NCI-H2171 (cell line): ENCODE measurements at places on chromosomes 16 and 17.

DNA sequence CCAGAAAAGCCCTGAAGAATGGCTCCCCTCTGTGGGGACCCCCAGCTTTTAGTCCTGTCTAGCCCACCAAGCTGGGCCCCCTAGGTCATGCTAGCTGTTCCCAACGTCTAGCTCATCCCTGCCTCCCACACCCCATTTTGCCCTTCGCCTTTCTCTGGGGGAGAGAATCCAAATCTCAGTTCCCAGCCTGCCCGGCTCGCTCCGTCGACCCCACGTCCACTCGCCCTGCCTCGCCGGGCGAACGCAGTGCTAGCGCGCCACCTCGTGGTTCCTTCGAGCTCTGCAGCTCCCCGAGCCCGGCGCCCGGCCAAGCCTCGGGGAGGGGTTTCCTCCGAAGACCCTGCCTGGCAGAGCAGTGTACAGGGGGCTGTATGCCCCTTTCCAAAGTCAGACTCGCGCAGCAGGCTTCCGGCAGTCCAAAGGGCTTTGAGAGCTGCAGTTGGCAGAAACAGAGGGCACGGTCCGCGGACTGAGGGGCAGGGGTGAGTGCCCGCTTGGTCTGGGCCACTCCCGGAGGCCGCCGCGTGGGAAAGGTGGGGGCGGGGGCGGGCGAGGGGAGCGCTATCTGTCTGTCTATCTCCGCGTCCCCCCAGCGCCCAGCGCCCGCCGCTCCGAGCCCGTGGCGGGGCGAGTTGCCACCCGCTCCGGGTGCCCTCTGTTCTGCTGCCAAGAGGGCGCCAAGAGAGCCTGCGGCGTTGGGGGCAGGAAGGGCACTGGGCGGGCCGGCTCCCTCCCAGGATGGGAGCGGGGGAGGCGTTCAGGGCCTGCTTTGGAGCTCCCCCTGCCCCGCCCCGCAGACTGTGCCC is 1.7 kb upstream of the DLX3 start:
- DNase-seq, result peak; percentile 64

GRCh38 chr17:19590451-19590850 is 56.8 kb downstream of the SLC47A1 start:
- no peak for DNase-seq

DNA sequence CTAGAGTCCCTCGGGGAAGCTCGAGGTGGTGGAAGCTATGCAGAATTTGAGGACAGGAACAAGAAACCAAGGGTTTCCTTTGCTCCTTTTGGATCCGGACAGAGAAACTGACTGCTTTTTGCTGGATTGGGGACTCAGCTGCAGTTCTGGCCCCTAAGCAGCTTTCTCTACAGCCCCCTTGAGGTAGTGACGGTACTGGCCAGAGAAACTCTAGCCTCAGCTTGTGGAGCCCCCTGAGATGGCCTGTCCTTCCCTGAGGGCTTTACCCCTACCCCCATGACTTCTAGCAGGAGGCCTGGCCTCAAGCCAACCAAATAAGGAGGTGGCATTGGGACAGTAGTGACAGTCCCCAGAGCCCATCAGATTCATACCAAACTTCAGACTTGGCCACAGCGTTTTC is 118.1 kb downstream of the IRX5 start:
- DNase-seq, result no peak

DNA sequence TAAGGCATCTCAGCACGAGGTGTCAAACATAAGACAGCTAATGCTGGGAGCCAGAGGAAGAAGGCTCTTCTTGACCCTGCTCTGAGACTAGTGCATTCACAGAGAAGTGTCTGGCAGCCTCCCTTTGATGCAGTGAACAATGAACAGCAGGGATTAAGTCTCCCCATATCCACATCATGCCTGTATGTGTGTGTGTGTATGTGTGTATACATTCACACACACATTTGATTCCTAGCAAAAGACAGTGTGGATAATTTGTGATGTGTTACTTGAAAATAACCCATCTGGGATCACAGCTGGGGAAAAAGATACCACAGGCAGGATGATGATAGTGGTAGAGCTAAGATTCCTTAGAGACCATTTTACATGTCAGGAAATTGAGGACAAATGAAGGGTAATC is 485.9 kb upstream of the GOT2 start:
- DNase-seq, result no peak

- DNase-seq, result no peak
Observed at GRCh38 chr17:40059729-40060475, 2.9 kb upstream of the THRA start.

GRCh38 chr17:67459985-67460384 is 82.9 kb downstream of the PITPNC1 start:
- no peak for DNase-seq

DNA sequence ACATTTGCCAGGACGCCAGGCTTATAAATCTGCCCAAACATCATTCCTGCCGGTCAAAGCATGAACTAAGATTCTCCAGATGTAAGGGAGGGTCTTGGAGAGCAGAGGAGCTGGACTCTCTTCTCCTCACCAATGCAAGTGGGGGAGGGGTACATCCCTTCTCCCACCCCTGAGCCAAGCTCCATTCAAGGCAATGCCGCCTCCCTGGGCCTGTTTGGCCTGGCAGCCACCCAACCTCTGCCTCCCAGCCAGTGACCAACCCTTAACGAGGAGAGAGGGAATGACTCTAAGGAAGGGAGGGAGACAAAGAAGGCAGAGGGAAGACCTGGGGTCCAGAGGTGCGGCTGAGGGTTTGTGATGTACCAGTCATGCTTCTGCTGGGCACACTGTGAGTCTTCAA is 13.8 kb downstream of the C17orf50 start:
- no peak for DNase-seq
